Midbrain (tissue), 1 donor: ENCODE measurements at places on chromosomes 12 and 14.

GRCh38 chr12:128844031-128844635 is 9.1 kb upstream of the GLT1D1 start:
- no peak for DNase-seq

- DNase-seq, result no peak
These were observed 225.1 kb downstream of the BCAT1 start for GRCh38 chr12:24723759-24724158.

DNA sequence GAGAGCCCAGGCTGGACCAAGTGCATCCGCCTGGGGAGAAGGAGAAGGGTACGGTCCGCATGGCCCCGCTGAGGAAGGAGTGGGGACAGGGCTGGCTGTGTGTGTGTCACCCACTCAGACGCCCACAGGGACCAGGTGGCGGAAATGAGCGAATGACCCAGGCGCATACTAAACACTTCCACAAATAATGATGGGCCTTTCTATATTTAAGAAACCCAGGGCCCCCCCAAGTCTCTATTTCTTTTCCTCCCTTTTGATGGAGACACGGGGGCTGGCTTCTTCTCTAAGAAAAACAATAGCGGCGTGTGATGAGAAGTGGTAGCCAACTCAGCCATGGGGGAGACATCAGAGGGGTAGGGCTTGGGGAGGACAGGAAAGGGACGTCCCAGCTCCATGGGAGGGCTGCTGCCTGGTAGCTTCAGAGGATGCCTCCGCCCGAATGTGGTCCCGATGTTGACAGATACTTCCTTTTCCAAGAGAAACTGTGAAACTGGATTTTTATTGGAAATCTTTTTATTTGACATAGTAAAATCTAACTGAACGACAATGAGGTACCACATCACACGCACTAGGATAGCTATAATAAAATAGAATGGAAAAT is 6.3 kb upstream of the MAP1LC3B2 start:
- DNase-seq, result no peak

- DNase-seq, result no peak
These were observed 181.9 kb upstream of the ARHGAP5 start for GRCh38 chr14:31895206-31895605.

DNA sequence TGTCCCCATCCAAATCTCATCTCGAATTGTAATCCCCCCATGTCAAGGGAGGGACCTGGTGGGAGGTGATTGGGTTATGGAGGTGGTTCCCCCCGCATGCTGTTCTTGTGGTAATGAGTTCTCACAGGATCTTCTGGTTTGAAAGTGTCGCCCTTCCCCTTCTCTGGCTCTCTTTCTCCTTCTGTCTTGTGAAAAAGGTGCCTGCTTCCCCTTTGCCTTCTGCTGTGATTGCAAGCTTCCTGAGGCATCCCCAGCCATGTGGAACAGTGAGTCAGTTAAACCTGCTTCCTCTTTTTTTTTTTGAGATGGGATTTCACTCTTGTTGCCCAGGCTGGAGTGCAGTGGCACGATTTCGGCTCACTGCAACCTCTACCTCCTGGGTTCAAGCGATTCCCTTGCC is 104.0 kb downstream of the CCDC91 start:
- DNase-seq, result no peak
